AG20443 (cell line): ENCODE measurements at places on chromosomes 7 and 10.

- no peak for DNase-seq
Measured at GRCh38 chr7:101820703-101821102, 3.3 kb downstream of the CUX1 start.

- no peak for DNase-seq
Measured at GRCh38 chr7:12322903-12323300, 80.8 kb downstream of the VWDE start.

DNA sequence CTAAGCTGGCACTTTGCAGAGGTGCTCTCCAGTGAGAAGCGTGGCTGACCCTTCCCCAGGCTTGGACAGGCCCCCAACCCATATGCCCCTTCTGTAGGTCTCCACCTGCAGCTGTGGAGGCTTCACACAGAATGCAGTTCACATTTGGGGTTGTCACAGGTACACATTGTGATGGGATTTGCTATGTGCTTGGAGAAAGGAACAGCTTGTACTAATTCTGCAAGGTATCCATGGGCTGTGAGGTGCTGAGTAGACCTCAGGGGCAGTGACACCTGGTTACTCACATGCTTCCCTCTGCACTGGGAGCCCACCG is 188.9 kb downstream of the CXCL12 start:
- DNase-seq: no peak

DNA sequence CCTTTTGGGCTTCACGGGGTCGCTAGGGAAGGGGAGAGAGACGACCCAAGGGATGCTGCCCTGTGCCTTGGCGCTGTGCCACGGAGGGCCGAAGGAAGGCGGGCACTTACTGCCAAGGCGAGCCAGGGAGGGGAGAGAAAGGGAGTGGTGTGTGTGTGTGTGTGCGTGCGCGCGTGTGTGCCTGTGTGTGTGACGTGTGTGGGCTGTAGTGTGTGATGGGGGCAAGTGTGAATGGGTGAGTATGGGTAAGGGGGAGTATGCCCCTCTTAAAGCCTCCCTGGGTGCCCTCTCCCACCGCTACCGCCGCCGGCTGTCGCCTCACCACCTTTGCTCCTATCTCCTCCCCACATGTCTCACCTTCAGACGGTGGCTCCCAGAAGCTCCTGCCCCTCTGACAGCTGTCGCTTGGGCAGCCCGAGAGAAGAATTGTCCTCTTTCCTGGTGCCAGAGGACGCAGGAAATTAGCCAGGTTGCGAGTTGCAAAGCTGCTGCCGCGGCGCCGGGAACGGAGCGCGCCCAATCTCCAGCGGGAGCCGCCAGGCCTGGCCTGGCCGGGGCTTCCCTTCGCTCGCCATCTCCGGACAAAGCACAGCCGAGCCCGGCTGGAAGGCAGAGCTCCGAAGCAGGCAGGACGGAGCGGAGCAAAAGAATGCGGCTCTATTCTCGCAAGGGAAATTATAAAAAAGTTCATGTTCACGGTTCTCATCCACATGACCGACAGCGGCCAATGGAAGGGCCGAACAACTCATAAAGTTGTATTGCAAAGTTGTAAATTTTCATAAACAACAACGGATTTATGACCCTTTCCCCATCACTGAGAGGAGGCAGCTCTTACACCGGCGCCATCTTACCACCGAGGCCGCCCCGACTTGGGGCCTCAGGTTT is at the start of gene HOXA3:
TSS of gene HOXA3 (minus strand) at position 653 of the 885 bp plus-strand sequence. CDS start 41,943 bp downstream, outside the sequence.
- DNase-seq: peak; percentile 66

GRCh38 chr7:70017357-70017756 is 419.1 kb downstream of the AUTS2 start:
- no peak for DNase-seq

DNA sequence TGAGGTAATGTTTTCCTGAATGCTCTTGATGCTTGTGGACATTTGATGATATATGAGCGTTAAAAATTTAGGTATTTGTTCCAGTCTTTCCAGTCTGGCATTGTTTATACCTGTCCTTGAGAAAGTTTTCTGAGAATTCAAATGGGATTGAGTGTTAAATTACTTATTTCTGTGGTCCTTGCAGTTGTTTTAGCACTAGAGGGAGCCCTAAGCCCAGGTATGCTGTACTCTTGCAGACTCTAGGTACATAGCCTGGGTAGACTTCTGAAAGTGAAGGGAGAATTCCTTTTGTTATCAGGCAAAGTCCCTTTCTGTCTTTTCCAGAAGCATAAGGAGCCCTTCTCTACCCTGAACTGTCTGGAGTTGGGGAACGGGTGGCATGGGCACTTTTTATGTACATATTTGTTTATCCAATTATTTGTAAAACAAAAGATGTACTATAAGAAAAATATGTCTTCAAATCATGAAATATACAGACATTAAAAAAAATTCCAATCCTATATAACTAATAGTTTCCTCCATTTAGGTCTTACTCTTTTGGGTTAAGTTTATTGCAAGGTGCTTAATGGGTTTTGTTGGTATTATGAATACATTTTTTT is 262.1 kb downstream of the ATRNL1 start:
- DNase-seq: peak; percentile 51

DNA sequence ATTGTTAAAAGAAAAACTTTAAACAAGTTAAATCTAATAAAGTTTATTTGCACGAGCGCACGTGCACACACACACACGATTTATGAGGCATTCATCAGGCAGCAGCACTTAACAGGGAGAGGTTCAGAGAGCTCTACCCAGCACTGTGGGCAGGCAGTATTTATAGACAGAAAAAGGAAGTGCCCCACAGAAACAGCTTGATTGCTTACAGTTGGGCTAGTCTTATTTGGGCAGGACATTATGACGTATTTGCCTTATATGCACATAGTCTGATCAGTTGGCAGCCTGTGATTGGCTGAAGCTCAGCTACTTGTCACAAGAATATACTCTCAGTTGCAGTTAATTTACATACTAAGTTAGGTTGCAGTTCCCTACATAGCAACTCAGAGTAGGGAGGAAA is 1.2 kb upstream of the SDHAF3 start:
- no peak for DNase-seq

- DNase-seq: no peak
Measured at GRCh38 chr10:20396701-20397100, 500.4 kb downstream of the NEBL start.
